HT1080 (cell line): ENCODE measurements at places on chromosomes 5 and 9.

GRCh38 chr5:95110118-95110517 lies 174.8 kb downstream of the MCTP1 start:
- no peak for DNase-seq

DNA sequence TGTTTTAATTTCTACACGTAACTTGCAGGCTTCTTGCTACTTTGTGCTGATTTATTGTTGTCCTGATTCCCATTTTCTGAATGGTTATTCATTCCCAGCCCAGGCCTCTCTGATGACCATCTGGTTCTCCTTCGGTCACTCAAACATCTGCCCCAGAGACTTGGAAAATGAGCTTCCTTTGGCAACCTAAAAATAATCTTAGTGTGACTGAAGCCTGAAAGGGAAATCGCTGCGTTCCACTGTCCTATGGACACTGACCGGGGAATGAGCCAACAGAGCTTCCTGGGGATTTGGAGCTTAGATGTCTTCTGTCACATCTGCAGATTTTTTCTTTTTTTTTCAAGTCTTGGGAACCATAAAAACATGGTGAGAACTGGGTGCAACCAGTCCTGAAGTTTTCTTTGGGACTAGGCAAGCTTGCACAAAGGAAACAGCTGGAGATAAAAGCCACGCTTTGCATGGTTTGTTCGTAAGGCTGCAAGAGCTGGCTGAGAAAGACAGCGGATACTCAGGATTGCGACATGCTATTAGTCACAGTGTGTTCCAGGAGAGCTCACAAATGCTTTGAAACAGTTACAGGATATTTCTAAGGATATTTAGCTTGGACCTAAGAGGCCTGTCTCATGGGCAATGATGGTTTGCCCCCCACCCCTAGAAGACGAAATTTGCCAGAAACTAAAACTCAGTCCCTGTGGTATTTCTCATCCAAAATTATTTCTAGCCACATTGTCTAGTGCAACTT lies 146.2 kb downstream of the GOLPH3 start:
- DNase-seq = peak; percentile 98

DNA sequence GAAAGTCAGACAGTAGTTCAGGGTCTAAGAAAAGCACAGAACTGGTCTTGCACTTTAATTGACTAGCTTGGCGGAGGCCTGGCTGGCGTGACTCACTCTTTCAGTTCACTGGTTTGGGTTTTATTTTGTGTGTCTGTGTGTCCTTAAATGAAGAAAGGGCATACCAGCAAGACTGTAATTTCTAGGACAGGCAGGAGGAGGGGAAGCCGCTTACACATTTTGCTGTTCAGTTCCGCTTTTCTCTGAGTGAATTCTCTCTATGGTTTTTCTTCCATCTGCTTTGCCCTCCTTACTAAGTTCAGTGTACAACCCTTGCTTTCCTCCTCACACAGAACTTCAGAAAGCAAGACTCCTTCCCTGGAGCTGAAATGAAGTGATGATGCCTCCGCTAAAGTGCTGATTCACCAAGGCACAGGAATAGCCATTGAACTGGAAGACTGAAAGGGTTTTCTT lies 150.8 kb downstream of the MEF2C start:
- no peak for DNase-seq

DNA sequence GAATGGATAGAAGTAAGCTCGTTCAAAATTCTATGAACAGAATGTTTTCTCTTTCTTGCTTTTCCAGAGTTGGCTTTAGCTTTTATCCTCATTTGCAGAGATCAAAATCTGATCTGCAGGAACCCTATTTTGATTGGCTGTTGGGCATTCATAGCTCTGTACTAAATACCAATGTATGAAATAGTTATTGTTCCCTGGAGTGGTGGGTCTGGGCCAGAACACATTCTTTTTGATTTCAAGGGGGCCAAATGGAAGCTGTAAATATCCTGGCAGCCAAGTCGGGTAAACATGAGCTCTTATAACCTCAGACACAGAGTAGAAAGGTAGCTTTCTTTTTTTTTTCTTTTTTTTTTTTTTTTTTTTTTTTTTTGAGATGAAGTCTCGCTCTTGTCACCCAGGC lies 241.5 kb downstream of the PDZD2 start:
- no peak for DNase-seq

DNA sequence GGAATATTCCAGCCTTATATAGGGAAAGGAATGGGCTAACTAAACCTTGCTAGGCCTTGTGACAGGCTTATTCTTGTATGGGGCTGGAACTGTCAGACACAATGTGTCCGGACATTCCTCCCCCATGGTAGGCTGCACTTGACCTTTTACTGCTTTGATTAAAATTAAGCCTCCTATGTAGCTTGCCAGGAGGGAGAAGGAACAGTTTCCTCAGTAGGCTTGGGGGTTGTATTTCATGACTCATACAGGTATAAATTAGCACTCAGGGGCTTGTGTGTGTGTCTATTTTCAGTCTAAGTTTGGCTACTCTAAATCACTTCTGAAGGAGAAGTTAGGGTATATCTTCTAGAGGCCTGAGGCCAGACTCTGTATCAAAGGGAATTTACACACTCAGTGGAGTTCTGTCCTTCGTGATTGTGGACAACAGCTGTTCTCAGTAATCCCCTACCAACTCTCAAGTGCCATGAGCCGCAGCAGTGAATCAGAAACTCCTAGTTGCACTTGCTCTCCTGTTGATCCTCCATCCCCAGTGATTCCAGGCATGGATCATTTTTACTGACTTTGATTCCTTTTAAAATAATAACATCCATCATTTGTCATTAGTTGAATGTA lies 16.4 kb downstream of the ADAMTS16 start:
- DNase-seq = no peak

DNA sequence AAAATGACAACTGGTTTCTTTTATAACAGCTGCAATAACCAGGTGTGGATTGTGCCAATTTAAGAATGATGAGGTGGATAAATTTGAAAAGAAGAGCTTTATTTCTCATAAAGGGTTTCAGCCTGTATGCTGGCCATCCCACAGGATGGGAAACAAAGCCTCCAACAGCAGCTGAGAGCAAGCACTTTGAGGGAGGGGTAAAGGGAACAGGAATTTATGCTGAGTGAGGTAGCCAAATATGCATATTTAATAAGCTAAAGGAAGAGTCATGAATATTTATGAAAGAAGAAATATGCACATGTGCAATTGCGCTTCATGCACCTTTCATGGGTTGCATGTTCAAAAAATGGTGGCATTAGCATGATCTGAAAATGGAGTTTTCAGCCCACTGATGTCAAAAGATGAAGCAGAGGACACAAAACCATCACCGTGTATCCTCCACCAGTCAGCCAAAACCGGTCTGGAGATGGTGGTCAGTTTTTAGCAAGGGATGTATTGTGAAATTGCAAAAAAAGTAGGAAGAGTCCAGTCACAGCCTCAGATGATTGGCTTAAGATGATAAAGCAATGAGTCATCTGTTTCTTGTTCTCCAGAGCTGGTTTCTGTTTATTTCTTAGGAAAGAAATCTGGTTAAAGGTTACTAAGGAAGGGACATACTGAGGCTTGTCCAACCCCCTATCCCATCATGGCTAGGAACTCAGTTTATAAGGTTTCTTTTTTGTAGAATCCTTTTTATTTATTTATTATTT lies 47.9 kb downstream of the DEPDC1B start:
- DNase-seq = peak; percentile 89

DNA sequence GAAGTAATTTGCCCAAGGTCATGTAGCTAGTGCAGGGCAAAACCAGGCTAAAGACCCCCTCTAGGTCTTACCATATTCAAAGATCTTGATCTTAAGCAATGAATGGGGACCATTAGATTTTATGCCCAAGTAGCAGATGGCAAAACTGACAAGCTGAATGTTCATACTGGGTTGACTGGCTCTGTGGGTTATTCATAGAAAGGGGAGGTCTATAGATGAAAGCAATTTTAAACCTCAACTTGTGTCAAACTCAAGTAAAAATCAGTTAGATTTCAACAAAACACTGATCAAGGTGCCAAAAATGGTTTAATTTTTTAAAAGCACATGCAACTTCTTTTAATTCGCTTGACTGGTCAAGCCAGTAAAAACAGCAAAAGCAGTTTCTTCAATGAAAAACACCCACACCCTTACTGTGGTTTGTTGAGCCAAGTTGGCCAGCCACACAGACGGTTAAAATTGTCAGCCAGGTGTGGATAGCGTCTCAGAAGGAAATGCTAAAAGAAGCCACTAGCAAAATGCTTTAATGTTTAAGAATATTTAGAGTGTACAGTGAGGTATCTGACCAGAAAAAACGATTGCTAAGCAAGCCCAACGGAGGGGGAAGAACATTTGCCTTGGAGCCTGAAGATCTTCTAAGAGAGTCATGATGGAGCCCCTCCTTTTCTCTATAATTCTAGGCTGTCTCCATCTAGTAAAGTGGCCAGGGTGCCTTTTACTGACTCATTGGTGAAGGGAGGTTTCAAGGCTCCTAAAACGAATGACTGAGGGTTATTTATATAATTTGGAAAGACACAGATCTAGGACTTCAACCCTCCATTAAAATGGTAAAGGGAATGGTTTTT lies 539.6 kb upstream of the CLINT1 start:
- DNase-seq = no peak
